ENCODE measurements at places on chromosomes 12 and 14.

- DNase-seq, result no peak
Observed at GRCh38 chr12:131835616-131836171, 7.5 kb downstream of the MMP17 start.

DNA sequence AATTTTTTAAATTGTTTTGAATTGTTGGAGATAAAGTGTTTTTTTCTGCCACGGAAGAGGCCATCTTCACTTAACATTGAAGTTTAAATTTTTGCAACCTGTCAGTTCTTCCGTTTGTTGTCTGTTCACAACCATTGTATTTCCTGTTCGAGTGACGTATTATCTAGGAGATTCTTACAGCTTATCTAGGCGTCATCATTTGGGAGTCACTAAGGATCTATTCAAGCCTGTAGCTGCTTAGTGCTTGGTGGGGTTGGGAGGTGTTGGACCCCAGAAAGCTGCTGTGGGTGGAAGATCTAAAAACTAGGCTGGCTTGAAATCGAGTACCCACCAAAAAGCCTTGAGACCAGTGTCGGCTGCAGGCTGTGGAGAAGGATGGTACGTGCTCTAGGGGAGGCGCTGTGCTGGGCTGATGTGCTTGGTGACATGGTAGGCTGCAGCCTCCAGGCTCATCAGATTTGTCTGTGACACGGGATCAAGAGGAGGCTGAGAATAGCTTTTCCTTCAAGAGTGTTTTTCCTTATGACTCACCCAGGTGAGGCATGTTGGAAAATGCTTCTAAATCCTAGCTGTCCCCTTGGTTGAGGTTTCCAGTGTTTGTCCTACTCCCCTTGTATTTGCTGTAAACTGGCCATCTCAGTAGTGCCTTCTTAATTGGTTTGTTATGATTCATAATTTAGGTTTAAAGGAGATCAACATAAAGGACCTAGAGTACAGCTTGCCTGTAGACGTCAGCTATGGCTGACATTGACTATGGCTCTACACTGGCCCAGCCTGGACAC lies 57.8 kb downstream of the ATG14 start:
- DNase-seq, result no peak

DNA sequence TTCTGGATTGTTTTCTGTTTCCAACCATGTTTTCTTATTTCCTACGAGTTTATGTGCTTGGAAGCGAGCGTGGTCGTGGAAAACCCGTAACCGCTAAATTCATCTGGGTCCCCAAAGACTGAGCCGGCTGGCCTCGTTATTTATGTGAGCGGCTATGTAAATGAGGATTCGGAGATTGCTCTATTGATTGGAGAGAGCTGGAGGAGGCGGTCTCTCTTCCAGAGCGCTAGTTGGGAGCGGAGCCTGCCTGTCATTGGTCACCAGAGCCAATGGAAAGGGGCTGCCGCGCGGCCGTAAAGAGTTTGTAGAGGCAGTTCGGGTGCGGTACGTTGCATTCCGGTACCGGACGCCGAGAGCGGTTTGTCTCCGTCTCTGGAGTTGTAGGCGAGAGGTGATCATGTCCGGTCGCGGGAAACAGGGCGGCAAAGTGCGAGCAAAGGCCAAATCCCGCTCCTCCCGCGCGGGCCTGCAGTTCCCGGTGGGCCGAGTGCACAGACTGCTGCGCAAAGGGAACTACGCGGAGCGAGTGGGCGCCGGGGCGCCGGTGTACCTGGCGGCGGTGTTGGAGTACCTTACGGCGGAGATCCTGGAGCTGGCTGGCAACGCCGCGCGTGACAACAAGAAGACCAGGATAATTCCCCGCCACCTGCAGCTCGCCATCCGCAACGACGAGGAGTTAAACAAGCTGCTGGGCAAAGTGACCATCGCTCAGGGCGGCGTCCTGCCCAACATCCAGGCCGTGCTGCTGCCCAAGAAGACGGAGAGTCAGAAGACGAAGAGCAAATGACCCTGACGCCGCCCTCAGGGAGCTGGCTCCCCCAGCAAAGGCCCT lies 29.0 kb downstream of the WBP11 start:
- peak; percentile 71 for DNase-seq

- no peak for DNase-seq
Observed at GRCh38 chr12:4215229-4216186, 58.1 kb upstream of the CCND2 start.

DNA sequence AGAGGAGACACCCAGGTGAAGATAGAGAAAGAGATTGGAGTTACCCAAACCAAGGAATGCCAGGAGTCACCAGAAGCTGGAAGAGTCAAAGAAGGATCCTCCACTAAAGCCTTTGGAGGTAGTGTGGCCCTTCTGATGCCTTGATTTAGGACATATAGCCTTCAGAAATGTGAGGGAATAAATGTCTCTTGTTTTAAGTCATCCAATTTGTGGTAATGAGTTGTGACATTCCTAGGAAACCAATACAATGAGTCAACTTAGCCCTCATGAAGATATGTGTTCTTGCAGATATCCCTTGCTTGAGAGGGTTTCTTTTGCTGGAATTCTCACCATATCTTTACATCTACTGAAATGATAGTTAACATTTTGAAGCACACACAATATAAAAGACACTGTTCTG lies 58.8 kb downstream of the CCER1 start:
- no peak for DNase-seq

DNA sequence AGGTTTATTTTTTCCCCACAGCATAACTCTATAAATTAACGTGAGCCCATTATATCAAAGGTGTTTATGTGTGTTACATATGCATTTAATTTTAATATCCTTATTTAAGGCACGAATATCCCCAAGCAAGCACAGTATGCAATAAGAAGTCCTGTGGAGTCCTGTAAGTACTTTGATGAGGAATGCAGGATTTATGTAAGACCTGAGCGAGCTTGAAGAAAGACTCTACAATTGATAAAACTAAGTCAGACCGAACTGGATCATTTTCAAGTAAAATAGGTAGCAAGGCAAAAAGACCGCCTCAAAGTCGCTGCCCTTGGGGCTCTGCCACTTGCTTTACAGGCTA lies 755 bp downstream of the SLC25A21 start:
- DNase-seq, result no peak

- DNase-seq, result no peak
Observed at GRCh38 chr14:32480337-32480736, 151.2 kb downstream of the AKAP6 start.

GRCh38 chr14:53790731-53791500 lies 165.7 kb downstream of the BMP4 start:
- no peak for DNase-seq

GRCh38 chr12:27554421-27555186 lies 30.6 kb downstream of the PPFIBP1 start:
- no peak for DNase-seq

- DNase-seq, result no peak
Observed at GRCh38 chr12:9096563-9097176, 19.0 kb downstream of the A2M start.

GRCh38 chr14:58978343-58978742 lies 210.1 kb upstream of the DAAM1 start:
- DNase-seq, result no peak

DNA sequence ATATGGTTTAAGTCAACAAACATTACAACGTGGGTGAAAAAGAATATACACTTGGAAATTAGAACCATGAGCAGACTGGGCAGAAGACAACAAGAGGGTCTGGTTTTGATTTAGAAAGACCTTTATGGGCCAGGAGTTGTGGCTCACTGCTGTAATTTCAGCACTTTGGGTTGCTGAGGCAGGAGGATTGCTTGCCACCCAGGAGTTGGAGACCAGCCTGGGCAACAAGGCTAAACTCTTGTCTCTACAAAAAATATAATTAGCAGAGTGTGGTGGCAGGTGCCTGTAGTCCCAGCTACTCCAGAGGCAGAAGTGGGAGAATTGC lies 2.7 kb upstream of the NFKBIA start:
- no peak for DNase-seq

- no peak for DNase-seq
Observed at GRCh38 chr14:63867933-63868921, 15.4 kb downstream of the SYNE2 start.

DNA sequence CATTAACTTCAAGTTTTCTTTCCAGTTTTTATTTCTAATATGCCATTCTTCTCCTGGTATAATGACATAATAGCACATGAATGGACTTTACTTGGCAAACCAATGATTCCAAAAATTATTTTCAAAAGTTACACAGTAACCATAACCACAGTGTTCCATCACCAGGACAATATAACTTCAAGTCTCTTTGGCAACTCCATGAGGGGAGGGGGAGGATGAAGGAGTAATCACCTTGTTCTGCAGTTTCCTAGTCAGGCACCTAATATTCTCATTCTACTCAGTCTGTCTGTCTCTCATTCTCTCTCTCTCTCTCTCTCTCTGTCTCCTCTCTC lies 66.6 kb downstream of the BTG1 start:
- DNase-seq, result no peak

DNA sequence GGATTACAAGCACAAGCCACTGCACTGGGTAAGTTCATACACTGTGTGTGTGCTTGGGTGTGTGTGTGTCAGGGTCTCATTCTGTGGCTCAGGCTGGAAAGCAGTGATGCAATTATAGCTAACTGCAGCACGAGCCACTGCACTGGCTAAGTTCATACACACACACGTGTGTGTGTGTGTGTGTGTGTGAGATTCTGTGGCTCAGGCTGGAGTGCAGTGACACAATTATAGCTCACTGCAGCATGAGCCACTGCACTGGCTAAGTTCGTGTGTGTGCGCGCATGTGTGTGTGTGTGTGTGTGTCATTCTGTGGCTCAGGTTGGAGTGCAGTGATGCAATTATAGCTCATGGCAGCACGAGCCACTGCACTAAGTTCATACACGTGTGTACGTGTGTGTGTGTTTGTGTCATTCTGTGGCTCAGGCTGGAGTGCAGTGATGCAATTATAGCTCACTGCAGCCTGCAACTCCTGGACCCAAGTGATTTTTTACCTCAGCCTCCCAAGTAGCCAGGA lies 85.4 kb downstream of the HECTD1 start:
- DNase-seq, result no peak

DNA sequence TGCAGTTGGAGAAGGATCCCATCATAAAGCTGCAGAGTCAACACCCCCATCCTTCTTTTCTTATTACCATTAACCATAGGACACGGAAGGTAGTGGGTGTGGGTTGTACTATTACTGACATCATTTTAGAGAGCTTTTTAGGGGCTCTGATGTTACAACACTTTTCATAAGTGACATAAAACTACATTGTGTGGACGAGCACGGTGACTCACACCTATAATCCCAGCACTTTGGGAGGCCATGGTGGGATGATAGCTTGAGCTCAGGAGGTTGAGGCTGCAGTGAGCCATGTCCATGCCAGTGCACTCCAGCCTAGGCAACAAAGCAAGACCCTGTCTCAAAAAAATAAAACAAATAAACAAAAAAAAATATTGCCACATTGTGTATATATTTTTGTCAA lies 167.1 kb downstream of the DUSP6 start:
- DNase-seq, result no peak

DNA sequence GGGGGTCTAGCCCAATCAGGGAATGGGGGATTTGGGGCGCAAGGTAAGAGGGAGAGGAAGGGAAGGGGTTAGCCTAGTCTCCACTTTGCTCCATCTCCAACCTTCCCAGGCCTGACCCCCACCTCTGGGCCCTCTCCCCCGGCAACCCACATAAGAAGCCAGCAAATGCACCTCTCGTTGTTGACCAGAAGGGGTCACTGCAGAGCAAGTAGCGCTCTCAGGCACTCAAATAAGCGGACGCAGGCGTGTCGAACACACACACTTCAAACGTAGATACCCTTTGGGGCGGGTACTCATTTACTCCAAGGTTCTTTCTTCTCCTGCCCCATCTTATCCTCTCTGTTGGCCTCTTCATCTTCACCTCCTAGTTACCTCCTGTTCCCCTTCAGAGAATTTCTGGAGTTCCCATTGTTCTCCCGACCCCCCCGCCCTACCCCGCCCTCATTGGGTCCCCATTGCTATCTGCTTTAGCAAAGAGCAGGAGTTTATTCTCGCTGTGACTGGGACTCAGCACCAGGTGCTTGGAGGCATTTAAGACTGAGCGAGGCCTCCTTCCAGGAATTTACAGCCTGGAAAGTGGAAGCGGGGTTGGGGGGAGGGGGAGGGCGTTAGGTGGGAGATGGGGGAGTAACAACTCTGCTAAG lies 1.5 kb upstream of the SRRM4 start:
- no peak for DNase-seq

DNA sequence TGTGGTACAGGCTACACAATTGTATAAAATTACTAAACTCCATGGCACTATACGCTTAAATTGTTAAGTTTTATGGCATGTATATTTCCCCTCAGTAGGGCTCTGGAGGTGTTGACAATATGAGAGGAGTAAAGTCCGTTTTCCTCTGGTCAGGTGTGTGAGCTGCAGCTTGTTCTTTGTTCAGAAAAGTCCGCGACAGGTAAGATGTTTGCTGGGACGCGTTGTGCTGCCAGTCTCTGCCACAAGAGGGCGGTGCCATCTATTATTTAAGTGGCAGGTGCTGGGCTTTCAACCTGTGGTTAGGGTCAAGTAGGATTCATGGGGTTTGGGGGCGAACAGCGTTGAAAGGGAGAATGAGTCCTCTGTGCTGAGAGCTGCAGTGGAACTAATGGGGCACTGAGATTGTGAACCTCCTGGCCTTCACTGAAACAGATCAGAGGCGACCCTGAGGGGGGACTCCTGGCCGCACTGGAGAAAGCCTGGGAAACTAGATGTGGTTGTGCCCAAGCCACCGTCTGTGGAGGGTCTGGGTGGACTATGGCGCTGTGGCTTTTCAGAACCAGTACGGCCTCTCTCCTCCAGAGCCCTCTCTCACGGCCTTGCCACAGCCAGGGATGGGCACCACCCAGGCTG lies 179.0 kb downstream of the SLC15A4 start:
- DNase-seq, result no peak

DNA sequence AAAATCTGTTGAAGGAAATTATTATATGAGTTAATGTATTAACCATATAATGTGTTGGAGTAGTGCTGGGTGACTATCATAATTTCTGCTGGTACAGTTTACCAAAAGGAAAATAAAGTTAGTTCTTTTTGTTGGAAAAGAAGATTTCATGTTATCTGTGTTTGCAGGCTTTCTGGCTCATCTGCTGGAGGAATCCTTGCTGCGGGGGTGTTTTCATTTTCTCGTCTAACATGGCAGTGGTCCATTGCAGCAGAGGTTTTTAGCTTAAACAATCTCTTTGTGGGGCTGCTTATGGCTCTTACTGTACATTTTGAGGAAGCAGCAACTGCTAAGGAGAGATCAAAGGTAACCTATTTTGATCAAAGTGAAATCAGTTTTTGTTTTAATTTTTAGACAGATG lies 24.1 kb downstream of the TMEM260 start:
- DNase-seq, result no peak

DNA sequence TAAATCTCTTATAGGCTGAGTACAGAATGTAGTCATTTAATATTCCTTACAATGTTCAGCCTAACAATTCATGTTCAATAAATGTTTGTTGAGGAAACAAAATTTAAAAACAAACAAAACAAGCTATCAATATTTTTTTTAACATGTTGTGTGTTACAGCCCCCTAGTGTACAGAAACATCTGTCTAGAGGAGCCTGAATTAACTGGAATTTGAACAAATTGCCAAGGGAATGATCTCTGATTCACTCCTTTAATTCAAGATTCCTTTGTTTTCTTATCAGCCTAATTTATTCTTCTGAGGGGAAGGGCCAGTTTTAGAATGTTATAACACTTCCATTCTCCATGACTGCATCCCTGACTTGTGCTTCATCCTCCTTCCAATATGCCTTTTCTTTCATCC lies 127.2 kb downstream of the CMAS start:
- DNase-seq, result no peak

All from activated T-helper 1 cell treated with anti-CD3 and anti-CD28 coated beads, Interleukin-2, amount 50 U/mL, for 16 hours (primary cell).